Astrocyte of the spinal cord (primary cell): ENCODE measurements at places on chromosomes 5 and 9.

DNA sequence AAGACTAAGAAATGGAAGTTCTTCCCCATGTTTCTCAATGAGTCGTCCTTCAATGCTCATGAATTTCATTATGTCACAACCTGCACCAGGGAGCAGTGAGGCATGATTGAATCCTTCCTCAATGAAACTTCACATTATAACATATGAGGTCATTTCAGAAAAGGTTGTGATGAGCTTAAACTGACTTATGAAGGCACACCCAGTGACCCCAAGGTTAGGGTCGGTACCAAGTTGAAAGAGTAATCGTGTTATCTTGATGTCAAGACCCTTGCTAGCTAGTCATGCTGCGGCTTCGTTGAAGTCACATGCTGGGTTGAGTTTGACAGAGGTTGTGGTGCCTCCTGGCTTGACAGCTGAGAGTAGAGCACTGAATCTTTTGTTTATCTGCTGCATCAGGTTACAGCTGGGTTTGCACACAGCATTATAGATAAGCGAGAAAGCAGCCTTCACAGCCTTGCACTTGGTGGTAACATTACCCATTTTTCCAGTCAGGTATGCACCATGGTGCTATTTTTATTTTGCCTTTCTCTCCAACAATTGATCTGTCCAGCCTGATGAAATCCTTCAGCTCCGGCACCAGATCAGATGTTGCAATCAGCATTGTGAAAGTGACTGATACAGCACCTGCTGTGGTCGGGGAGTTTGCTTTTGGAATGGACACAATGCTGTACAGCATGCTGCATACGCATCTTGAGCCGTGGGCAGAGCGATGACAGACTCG is 133.2 kb downstream of the ERCC6L2 start:
- no peak for DNase-seq

GRCh38 chr9:101018467-101018866 is 10.1 kb upstream of the PLPPR1 start:
- no peak for DNase-seq

- peak; percentile 76 for DNase-seq
Measured at GRCh38 chr5:142422429-142422828, 97.6 kb upstream of the SPRY4 start.

DNA sequence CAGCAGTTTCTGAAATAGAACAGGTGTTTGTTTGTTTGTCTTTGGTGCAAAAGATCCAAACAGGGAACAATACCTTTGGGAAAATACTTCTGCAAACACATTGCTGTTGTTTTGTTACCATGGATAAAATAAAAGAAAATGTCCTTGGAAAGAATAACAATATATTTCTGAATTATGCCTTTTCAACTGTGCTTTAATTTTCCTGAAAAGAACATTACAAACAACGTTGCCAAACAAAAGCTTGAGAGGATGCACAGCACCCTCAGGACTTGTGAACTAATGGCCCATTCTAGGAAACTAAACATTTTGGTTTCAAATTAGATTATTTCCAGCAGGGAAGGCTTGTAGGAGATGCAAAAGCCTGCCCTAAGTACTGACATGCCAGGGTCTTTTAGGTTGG is 967.2 kb downstream of the TLE4 start:
- DNase-seq, result no peak

DNA sequence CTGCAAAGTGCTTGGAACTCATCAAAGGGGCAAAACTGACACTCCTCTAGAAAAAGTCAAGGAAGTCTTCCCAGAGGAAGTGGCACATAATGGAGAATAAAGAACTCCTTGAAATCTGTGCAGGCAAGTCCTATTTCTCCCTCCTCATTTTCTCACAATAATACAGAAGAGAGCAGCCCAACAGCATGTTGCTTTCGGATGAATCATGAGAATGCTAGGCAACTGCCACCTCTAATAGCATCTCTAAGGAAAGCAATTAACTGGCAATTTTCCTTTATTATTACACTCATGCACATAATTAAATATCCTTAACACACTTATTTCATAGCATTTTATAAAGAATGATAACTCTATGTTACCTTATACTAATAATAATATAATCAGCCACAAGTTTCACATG is 122.2 kb upstream of the PTGER4 start:
- peak; percentile 32 for DNase-seq

DNA sequence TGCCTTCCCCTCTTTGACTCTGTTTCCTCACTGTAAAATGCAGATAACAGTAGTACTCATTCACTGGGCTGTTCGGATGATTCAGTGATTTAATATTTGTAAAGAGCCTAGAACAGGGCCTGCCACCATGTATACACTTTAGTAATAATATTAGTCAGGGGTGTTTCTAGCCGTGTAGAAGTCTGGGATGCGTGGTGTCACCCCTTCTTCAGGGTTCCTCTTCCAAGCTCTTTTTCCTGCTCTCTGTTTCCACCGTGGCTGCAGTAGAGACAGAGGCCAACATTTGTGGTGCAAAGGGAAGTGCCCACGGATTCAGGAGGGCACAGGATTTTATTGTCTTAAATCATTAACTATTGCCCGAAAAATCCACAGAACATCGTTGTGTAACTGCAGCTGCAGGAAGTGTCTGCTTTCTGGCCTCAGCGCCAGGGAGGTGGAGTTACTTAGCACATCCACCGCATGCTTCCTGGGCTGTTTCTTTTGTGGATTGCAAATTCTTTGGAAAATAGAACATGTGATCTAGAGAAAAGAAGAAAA is 61.7 kb downstream of the TRIO start:
- DNase-seq, result peak; percentile 89

- no peak for DNase-seq
Measured at GRCh38 chr5:109136906-109137305, 272.9 kb downstream of the PJA2 start.

DNA sequence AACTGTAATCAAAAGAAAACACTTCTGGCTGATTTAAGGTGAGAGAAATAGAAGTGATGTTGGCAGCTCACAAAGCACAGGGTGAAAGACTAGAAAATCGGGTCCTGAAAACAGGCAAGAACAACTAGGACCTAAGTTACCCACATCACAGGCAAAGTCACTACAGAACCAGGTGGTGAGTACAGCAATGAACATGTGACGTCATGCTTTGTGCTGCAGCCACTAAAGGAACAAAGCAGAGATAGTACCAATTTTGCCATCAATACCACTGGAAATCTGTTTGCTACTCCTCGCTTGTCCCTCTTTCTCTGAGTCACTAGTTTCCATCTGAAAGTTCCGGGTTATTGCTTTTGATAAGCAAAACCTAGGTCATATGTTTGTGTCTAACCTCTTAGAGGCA is 326.7 kb downstream of the GABRB2 start:
- DNase-seq, result no peak

- peak; percentile 23 for DNase-seq
Measured at GRCh38 chr9:109821711-109822110, 41.7 kb downstream of the PALM2AKAP2 start.

- DNase-seq, result no peak
Measured at GRCh38 chr9:19511694-19512093, 102.9 kb downstream of the ACER2 start.

- DNase-seq, result no peak
Measured at GRCh38 chr9:109258481-109259302, 62.2 kb downstream of the EPB41L4B start.

DNA sequence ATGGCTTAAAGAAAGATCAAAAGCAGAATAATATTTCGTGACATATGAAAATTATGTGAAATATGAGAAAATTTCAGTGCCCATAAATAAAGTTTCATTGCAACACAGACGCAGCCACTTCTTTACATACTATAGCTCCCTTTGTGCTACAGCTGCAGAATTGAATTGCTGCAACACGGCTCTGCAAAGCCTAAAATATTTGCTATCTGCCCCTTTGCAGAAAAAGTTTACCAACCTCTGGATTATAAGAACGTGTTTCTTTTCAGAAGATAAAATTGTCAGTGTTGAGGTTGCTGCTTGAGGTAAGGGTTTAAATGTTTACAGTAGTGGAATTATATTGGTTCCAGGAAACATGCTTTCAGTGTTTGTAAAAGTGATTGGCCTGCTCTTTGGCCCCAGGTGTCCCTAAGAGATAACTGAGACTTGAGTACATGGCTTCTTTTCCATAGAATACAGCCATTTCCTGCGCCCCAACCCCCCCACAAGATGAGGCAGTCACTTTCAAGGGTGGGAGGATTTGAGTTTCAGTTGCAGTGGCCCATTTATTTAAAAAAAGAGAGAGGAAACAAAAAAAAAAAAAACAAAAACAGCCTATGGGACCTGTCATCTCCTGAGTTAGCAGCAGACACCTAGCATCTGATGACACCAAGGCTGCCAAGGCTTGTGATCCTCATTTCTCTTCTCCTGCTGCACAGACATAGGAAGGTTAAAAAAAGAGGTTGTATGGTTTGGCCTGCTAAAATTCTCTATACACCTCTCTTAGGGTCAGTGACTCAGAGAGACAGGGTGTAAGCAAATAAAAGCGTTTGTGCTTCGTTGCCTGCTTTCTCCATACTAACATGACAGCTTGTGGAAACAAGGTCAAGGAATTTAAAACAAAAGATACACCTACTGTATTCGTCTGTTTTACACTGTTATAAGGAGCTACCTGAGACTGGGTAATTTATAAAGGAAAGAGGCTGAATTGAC is 28.0 kb upstream of the HTR4 start:
- no peak for DNase-seq

GRCh38 chr5:128402506-128402905 is 135.5 kb downstream of the FBN2 start:
- DNase-seq, result no peak
